Cerebellar nuclear complex (tissue), 1 donor: ENCODE measurements at places on chromosomes 13 and 19.

- no peak for DNase-seq
Measured at GRCh38 chr13:35016362-35017112, 74.5 kb downstream of the NBEA start.

- DNase-seq: no peak
Measured at GRCh38 chr19:48203222-48203793, 32.8 kb downstream of the ZSWIM9 start.

GRCh38 chr13:23817830-23818229 is 71.4 kb downstream of the MIPEP start:
- no peak for DNase-seq

GRCh38 chr13:62626771-62627170 is 1211.1 kb upstream of the PCDH20 start:
- DNase-seq: no peak

- DNase-seq: peak; percentile 23
Measured at GRCh38 chr19:14405758-14406644, 13.1 kb downstream of the DDX39A start.
